Effector memory CD4-positive, alpha-beta T cell (primary cell): ENCODE measurements at places on chromosomes 2 and 18.

GRCh38 chr2:147456779-147457178, 388.1 kb upstream of the ACVR2A start:
- no peak for DNase-seq

GRCh38 chr2:223668302-223668998, 66.3 kb upstream of the SCG2 start:
- DNase-seq = no peak

DNA sequence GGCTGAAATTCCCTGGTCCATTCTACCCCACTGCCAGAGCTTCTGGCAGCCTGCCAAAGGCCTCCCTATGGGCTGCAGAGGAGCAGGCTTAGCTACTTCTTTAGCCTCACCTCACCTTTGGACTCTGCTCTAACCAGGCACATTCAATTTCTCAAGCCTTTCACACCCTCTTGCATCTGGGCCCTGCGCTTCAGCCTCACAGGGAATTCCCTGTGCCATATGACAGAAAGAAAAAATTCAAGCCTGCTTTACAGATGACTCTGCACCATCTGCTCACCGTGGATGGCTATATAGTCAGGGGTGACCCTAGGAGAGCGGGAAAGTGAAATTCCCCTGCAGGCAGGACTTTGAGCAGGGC, 62.5 kb downstream of the REEP1 start:
- no peak for DNase-seq

DNA sequence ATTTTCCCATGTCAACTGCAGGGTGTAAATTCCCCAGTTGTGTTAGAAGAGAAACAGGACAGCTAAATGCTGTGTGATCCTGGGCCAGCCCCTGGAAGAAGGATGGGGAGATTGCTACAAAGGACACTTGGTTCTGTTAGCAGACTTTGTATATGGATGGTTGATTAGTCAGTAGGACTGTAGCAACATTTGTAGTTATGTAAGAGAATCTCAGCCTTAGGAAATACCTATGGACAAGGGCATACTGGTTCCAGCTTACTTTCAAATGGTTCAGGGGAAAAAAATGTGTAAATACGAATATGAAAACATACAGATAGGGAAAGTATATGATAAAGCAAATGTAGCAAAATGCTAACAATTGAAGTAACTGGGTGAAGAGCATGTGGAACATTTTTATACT, 47.6 kb downstream of the GNAL start:
- no peak for DNase-seq

DNA sequence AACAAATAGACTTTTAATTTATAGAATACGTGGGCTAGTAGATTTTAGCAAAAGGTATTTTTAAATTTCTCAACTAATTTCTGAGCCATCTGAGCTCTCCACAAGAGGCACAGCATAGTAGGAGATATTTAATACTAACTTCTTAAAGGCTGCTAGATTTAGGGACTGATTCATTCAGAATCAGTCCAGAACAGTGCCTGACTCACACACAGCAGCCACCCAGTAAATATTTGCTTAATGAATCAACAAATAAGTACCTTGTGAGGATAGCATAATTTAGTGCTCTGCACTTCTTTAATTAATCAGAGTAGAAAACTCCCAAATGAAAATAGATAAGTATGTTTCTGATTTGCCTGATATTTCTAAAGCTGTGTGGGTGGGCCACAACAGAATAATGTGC, 35.6 kb upstream of the SYT4 start:
- no peak for DNase-seq

DNA sequence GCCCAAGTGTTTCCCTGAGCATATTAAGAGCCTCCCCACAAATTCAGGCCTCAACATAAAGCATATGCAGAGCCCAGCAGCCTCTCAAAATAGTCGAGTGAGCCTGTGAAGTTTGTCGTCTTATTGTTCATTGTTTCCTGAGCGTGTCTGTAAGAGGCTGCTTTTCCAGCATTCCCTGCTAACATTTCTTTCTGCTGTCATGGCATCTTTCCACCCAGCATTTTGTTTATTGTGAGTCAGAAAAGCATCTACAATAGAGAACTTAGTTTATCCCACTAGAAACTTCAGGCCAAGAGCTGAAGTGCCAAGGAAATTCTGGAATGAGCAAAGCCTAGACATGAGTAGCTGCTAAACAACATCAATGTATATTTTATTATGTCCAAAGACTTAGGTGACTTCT, 46.3 kb upstream of the STAM2 start:
- no peak for DNase-seq

DNA sequence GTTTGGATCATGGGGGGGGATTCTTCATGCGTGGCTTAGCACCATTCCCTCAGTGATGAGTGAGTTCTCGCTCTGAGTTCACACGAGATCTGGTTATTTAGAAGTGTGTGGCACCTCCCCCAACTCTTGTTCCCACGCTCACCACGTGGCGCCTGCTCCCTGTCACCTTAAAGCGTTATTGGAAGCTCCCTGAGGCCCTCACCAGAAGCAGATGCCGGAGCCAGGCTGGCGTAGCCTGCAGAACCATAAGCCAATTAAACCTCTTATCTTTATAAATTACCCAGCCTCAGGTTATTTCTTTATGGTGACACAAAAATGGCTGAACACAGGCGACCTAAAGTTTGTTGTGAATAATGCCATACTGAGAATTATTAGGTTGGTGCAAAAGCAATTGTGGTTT, 10.5 kb upstream of the MTCL1 start:
- DNase-seq = no peak

GRCh38 chr2:139773720-139774277, 993.6 kb upstream of the NXPH2 start:
- no peak for DNase-seq

- no peak for DNase-seq
Measured at GRCh38 chr2:144950899-144951560, 431.1 kb upstream of the ZEB2 start.

- no peak for DNase-seq
Measured at GRCh38 chr2:15673919-15674636, 82.4 kb downstream of the DDX1 start.

GRCh38 chr2:225472161-225472560, 72.7 kb downstream of the NYAP2 start:
- no peak for DNase-seq

- no peak for DNase-seq
Measured at GRCh38 chr18:38980420-38980819, 1414.8 kb upstream of the CELF4 start.

- DNase-seq = no peak
Measured at GRCh38 chr2:24840164-24840869, 47.1 kb downstream of the CENPO start.

GRCh38 chr18:6561016-6561415, 146.3 kb upstream of the L3MBTL4 start:
- no peak for DNase-seq
